ENCODE measurements at places on chromosomes 6 and 20.

GRCh38 chr6:48067148-48067712, 43.8 kb downstream of the PTCHD4 start:
- no peak for DNase-seq

DNA sequence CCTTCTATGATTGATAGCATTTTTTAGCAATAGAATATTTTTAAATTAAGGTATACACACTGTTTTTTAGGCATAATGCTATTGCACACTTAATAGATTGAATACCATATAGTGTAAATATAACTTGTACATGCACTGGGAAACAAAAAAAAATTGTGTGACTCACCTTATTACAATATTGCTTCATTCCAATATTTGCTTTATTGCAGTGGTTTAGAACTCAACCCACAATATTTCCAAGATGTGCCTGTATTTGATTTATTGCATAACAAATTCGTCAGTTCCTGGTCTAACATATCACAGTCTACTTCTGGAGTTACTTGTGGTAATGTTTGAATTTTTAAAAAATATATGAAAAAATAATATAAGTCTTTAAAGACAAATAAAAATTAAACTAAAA, 41.9 kb upstream of the DEFB112 start:
- no peak for DNase-seq

- peak; percentile 33 for DNase-seq
Measured at GRCh38 chr6:2764610-2765165, 505 bp upstream of the WRNIP1 start.

DNA sequence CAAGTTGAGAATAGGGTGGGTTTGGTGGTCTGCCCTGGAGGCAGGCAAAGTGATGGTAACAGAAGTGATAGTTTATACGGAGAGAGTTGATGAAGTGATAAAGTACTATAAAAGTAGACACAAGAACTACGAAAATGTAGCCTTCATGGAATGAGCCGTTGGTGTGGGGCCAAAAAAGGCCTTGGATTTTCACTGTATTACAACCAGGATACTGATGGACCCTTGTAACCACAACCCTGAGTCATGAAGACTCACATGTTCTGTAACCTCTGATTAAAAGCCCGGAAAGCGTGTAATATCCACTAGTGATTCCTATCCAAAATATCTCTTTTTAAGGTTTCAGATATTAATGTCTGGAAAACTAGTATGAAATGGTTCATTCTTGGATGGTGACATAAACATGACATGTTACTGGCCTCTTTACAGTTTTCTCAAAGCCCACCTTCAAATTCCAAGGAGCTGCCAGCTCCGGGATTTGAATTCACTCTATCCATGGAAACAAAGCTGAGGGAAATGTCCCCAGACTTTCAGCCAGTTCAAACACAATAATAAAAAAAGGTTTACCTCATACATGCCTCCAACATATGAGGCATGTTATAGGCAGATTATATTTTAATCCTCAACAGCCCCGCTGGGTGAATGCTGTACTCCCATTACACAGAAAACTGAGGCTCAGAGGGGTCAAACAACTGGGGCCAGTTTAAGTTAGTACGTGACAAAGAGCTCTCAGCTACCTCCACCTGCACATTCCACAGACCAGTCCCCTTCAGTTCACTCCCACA, 55.4 kb downstream of the MRPL14 start:
- no peak for DNase-seq

DNA sequence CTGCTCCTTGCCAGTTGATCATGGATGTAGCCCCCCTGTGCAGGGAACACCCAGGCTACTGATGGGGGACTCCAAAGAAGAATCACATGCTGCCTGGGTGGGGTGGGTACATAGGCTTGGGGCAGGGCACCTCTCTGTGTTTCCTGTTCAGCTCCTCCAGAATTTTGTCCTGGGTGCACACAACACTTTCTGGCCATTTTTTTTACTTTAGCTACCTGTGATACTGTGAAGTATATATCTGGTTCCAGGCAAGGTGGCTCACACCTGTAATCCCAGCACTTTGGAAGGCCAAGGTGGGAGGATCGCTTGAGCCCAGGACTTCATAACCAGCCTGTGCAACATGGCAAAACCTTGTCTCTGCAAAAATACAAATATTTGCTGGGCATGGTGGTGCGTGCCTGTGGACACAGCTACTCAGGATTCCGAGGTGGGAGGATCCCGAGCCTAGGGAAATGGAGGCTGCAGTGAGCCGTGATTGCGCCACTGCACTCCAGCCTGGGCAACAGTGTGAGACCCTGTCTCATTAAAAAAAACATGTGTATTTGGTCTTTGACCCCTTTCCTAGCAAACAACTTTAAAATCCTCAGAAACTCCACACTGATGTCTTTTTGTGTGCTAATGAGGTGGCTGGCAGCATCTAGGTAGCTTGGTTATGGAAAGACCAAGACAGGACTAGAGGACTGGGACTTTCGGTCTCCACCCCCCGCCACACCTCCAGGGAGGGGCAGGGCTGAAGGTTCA, 14.1 kb downstream of the SLC4A11 start:
- no peak for DNase-seq

GRCh38 chr20:25270829-25271251, 23.0 kb downstream of the PYGB start:
- no peak for DNase-seq

GRCh38 chr6:14524319-14524718, 406.7 kb downstream of the CD83 start:
- no peak for DNase-seq

DNA sequence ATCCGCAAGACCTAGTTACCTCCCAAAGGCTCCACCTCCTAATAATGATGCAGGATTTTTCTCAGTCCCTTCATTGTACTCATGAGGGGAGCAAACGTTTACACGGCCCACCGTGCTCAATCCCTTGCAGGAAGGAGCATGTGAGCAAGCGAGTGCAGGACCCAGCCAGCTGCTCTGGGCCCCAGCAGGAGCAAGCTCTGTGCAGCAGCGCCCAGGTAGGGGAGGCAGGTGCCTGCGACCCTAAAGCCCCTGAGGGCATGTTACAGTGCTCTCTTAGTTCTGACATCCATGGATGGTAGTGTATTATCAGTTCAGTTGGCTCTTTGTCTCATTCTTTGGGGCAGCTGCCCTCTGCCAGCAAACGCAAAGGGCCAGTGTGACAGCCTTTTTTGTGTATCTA, 143.4 kb downstream of the TBXT start:
- DNase-seq: no peak

- no peak for DNase-seq
Measured at GRCh38 chr6:16822529-16822928, 61.3 kb upstream of the ATXN1 start.

DNA sequence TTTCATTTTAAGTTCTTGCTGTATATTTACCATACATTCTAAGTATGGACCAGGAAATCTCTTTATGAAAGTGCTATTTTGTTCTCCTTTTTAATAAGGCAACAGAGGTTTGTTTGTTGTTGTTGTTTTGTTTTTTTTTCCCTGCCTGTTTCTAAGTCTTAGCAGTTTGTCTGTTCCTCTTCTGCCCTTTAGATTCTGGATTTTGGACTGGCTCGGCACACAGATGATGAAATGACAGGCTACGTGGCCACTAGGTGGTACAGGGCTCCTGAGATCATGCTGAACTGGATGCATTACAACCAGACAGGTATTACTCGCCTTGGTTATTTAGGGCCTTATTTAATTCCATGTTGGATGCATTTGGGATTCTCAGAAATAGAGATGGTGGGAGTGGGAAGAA, 48.0 kb downstream of the MAPK14 start:
- DNase-seq: no peak

- no peak for DNase-seq
Measured at GRCh38 chr6:151096255-151096612, 143.5 kb upstream of the AKAP12 start.

GRCh38 chr6:6859105-6859504, 248.7 kb upstream of the RREB1 start:
- DNase-seq: no peak

- no peak for DNase-seq
Measured at GRCh38 chr6:120869397-120869796, 464.9 kb downstream of the TBC1D32 start.

DNA sequence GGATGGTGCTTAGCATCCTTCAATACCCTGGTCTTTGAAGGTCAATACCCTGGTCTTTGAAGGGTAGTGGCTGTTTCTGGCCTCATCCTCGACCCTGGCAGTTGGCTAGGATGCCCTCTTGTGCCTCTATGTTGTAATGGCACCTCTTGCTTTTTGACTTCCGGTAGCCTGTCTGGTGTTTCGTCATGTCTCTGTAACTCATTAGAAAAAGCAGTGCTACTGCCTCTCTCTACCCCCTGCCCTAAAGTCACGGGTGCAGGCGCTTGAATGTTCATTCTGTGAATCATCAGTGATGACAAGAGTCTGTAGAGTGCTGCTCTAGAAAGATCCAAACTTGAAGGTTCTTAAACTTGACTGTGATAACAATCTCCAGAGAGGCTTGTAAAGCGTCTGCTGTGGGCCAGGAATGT, 28.3 kb downstream of the RSPO4 start:
- DNase-seq: no peak

DNA sequence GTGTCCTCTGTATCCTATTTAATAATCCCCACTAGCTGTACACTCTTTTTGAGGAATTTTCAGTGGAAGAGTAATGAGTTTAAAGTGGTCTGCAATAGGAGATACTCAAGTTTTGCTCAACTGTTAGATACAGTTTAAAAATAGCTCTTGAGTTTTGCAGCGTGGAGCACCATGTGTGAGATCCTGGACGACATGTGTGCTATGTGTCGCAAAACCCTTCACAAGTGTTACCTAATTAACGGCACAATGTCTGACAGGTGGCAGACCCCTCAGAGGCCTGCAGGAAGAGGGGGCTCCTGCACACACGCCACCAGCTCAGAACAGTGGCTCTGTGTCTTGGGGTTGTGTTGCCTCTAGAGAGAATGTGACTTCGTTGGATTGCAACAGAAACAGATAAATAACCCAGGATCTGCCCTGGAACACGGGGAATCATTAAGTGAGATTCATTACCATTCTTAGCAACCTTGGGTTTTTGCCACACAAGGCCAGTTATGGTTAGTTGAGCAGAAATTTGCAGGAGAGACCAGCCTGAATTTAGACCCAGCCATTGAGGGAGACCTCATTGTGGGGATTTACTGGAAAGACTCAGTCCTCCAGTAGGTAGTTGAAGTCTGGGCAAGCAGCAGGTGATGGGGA, 73.8 kb downstream of the SASH1 start:
- no peak for DNase-seq

DNA sequence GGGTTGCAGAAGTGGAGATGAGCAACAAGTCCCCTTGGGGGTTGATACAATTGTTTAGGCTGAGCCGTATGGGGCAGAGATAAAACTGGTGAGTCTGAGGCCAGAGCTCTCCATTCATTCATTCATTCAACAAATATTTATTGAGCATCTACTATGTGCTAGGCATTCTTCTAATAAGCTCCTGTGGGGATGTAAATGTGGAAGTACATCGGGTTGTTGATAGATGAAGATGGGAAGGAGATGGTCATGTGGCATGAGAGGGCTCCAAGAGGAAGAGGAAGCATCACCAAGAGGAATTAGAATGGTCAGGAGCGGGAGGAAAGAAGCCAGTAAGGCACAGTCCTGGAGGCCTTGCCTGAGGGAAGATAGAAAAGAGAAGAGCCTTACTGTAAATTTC, 98.7 kb upstream of the MLN start:
- no peak for DNase-seq

GRCh38 chr6:52904562-52905279, 4.8 kb downstream of the GSTA3 start:
- no peak for DNase-seq

DNA sequence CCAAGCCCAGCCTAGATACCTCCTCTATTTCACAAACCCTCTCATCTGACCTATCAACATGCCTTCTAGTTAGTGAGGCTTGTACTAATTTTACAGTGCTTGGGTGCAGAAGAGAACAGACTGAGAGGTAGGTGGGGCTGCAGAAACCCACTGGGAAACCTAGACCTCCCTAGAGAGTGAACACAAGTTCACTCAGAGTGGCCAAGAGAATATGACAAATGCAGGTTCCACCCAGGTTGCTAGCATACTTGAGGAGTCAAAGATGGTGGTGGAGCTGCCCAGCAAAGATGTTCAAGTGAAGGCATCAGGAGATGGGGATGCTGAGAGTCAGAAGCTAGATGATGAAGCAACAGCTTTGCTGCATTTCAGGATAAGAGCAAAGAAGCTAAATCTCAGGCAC, 337.0 kb downstream of the PTPRT start:
- no peak for DNase-seq

GRCh38 chr6:170028629-170029345, 262.1 kb downstream of the DLL1 start:
- no peak for DNase-seq

GRCh38 chr20:31710423-31711108, 12.1 kb downstream of the BCL2L1 start:
- no peak for DNase-seq

GRCh38 chr20:12289465-12289864, 371.8 kb downstream of the BTBD3 start:
- DNase-seq: no peak

DNA sequence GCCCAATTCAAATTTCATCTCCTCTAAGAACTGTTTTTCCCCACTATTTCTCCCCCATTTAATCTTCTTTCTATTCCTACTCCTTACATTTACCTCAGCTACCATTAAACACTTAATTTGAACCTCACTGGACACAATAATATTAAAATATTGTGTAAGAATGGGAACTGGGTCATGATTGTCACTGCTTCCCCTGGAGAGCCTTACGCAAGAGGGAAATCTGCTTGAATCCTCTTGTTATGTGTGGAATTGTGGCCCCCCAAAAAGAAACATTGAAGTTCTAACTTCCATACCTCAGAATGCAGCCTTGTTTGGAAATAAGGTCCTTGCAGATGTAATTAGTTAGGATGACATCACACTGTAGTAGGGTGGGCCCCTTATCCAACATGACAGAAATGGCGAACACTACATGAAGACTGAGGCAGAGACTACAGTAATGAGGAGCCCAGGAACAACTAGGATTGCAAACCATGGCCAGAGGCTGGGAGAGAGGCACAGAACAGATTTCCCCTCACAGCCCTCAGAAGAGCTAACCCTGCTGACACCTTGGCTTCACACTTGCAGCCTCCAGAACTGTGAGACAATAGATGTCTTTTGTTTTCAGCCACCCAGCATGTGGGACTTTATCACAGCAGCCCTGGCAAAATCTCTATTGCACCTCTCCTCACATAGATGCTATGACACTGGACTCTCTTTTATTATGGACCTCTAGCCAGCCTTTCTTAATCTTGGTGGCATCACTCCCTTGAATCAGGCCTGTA, 29.9 kb downstream of the HIVEP2 start:
- no peak for DNase-seq

- no peak for DNase-seq
Measured at GRCh38 chr20:9809271-9809670, 29.6 kb downstream of the PAK5 start.

GRCh38 chr6:2497922-2498623, 252.6 kb downstream of the MYLK4 start:
- no peak for DNase-seq

GRCh38 chr6:36616893-36617521, 22.8 kb downstream of the SRSF3 start:
- DNase-seq: no peak
